DMS 273 treated with DMSO at 0.1 percent for 48 hours (cell line): ENCODE measurements at places on chromosomes 13 and 19.

DNA sequence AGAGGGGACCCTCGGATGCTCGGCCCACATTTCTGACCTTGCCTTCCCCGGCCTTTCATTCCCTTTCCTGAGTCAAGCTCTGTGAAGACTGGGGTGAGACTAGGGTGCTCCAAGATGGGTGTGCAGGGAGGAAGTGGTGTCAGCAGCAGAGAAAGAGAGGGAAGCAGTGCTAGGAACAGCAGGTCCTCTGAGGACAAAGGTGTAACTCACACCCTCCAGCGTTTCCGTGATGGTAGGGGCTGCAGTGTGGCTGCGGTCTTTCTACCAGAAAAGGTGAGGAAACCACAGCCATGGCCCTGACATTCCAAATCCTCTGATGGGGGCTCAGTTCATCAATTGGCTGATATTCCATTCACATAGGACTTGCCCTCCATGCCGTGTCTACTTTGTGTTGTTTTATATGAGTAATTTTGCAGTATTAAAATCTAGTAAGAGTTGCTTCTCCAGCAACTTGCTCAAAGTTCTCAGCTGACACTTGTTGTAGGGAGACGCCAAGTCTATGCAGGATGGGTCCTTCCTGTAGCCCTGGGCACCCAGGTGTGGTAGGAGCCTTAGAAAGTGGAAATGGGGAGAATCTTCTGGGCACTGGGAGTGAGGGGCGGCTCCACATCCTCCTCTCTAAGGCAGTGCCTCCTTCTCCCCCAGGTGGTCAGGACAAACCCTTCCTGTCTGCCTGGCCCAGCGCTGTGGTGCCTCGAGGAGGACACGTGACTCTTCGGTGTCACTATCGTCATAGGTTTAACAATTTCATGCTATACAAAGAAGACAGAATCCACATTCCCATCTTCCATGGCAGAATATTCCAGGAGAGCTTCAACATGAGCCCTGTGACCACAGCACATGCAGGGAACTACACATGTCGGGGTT is 1.6 kb downstream of the KIR3DL1 start:
- no peak for DNase-seq

GRCh38 chr13:40348096-40348679 is 318.3 kb downstream of the FOXO1 start:
- no peak for DNase-seq

DNA sequence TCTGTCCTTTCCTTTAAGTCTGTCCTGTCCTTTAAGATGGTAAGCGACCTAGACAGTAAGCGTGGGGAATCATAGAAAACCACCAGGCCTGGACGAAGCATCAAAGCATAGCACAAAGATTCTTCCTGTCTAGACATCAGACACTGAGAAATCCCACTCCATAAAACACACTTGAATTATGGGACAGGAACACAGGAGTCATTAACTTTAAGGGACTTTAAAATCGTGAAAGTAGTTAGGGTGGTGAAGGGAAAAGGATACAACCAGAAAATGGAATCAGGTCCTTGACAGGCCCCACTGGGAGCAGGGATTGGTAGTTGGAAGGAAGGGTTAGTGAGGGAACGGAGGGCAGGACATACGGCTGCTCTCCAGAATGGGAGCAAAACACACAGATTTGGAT is 31.6 kb upstream of the C1QTNF9 start:
- no peak for DNase-seq

- no peak for DNase-seq
These were observed 7.5 kb downstream of the ZNF440 start for GRCh38 chr19:11821474-11822109.

- DNase-seq, result no peak
These were observed 2.1 kb upstream of the CEACAM7 start for GRCh38 chr19:41689993-41690800.

GRCh38 chr13:90185734-90186133 is 1161.8 kb upstream of the MIR17HG start:
- no peak for DNase-seq

DNA sequence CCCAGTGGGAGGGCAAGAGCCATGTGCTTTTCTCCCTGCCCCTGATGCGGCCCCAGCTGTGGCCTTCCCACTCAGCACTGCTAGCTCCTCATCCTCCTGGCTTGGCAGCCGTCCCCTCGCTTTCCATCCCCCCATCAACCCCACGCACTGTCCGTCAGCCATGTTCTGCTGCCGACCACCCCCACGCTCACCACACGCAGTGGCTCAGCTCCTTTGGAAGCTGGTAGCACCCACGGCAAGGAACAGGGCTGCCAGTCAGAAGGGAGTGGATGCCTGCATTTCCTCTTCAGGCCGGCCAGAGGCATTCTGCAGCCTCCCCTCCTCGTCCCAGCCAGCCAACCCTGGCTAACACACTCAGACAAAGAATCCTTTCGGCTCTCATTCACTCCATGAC is 6.3 kb downstream of the CALM3 start:
- DNase-seq, result peak; percentile 80

DNA sequence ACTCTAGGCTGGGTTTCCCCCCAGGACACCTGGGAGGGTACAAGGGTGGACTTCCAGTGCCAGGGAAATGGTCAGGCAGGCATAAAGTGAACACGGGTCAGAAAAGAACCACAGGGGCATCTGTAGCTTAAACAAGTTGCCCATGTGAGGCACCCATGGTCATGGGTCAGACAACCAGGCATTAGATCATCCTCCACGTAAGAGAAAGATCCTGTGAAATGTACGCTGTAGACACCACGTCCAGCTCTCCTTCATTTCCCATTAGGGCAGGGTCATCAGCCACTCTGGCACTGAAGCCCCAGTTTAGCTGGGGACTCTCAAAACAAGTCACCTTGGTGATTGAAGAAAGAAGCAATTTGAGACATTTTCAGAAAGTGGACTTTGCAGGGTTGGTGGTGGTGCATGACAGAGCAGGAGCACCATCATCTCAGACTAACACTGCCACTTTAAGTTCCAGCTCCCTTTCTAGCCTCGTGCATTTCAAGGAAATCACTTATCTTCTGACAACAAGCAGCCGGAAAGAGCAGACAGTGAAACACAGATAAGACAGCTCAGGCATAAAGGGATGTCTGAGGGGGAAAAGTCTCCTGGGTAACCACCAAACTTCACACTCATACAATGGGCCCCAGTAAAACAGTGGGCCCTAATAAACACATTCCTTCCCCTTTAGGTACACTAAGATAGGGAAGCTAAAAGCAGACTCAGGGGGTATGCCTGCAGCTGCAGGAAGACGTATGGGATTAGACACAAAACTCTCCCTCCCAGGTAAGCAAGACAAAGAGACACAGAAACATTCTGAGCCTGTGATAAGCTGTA is 16.1 kb upstream of the SIGLEC6 start:
- no peak for DNase-seq

DNA sequence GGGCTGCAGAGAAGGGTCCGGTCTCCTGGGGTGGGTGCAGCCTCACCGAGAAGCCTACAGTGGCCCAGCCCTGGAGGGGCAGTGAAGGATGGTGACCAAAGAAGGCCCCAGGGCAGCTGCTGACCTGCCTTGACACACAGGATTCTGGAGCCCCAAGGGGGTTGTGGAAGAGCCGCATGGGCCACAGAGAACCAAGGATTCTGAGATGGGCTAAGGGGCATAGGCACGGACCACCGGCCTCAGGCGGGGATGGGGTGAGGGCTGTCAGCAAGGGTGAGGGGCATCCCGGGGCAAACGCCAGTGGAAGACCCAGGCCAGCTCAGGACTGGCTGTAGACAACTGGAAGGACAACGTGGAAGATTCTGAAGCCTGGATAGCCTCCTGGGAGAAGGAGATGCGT is 151.6 kb downstream of the TEX29 start:
- DNase-seq, result no peak
